ENCODE measurements at places on chromosomes 3 and 15.

GRCh38 chr15:58306591-58307312, 125.0 kb upstream of the LIPC start:
- no peak for DNase-seq

DNA sequence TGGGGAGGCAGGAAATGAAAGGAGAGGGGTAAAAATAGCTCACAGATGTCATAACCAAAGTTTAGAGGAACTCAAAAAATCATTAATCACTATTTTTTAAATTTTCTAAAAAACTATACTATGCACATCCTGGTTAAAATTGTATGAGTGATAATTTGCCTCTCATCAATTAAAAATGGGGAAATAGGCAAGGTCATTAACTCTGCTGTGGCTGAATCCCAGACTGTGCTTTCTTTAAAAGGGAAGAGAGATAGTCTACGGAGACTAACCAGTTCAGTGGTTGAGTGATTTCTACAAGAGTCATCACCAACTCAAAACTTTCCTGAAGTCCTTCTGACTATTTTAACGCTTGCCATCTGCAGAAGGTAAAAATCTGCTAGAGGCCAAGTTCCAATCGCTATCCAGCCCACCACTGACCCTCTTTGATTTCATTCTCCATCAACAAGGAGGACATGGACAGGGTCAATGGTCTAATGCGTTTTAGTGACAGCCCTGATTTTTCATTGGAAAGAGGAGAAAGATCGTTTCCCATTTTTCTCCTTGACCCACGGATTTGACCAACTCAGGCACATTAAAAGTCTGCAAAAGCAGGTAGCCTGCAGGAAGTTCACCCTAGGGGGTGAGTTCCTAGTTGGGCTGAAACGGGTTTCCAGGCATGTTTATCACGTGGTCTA, 850 bp downstream of the SUCLG2 start:
- DNase-seq, result no peak

- DNase-seq, result no peak
Measured at GRCh38 chr3:112767177-112767576, 79.5 kb downstream of the CD200R1L start.

GRCh38 chr3:194702545-194702944, 16.9 kb downstream of the FAM43A start:
- DNase-seq, result no peak

GRCh38 chr3:172099495-172099808, 60.1 kb downstream of the FNDC3B start:
- no peak for DNase-seq

- peak; percentile 8 for DNase-seq
Measured at GRCh38 chr3:195441992-195442572, 738 bp downstream of the ACAP2 start.

DNA sequence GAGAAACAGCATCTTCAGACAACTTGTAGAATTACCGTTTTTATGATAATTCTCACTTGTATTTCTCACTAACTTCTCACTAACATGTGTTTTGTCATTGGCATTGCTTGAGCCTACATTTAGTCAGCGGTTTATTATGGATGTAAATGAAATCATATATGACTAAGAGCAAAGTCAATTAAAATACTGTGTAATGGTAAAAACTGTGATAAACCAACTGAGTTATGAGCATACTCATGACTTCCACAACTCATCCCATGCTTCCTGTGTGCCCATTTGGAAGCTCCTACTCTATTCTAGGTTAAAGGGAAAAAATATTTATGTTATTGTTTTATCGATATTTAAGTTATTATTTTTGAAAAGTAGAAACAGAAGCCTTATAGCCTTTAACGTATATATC, 12.8 kb downstream of the PXK start:
- DNase-seq, result no peak

GRCh38 chr15:42710662-42711061, 26.3 kb downstream of the CDAN1 start:
- no peak for DNase-seq

DNA sequence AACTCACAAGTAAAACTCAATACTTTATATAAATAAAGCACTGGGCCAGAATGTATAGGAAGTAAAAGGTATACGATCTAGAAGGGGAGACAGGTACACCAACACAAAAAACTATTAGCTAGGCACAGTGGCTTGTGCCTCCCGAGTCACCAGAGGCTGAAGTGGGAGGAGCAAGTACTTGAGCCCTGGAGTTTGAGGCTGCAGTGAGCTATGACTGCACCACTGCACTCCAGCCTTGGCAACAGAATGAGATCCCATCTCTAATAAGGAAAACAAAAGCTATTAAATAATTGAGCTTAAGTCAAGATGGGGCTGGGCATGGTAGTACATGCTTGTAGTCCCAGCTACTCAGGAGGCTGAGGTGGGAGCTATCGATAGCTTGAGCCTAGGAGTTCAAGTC, 17.0 kb downstream of the PIK3CB start:
- no peak for DNase-seq

DNA sequence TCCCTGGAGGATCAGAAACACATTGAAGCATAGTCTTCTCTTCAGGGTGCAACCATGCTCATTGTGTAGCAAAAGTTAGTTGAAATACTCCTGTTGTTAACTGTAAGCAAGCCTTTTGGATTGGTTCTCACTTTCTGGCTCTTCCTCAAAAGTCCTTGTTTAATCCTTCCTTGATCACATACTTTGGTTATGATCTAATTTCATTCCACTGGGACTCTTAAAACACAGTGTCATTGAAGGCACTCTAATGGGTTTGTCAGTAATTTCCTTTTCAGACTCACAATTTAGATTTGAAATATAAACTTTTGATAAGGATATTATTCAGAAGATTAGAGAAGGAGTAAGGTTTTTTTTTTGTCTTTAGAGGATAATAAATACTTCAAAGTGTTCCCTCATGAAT, 451.7 kb upstream of the SGO1 start:
- DNase-seq, result no peak

DNA sequence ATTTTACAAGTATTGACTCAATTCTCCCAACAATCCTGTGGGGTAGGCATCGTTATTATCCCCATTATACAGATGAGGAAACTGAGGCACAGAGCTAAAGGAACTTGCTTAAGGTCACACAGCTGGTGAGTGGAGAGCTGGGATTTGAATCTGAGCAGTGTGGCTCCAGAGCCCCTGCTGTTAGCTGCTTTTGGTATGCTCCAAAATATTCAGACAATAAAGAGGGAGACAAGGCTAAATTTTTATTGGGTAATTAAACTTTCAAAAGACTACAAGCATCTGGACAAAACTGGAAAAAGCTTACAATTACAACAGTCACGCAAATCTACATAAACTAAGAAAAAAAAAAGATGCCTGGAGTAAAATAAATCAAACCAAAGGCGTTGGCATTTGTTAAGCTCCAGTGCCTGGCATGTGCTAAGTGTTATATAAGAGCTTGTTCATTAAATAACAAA, 27.7 kb downstream of the CCDC13 start:
- DNase-seq, result no peak

- DNase-seq, result no peak
Measured at GRCh38 chr3:53750253-53751210, 95.7 kb downstream of the CHDH start.

All from thoracic aorta (tissue), 2 donors.